ENCODE measurements at places on chromosomes 13 and 19.

- no peak for DNase-seq
Observed at GRCh38 chr19:47507924-47508553, 6.8 kb downstream of the NAPA start.

- no peak for DNase-seq
Observed at GRCh38 chr19:55283548-55284377, at the start of gene BRSK1. BRSK1 (plus strand) TSS chr19:55283997; CDS start chr19:55284443, 446 bp downstream.

DNA sequence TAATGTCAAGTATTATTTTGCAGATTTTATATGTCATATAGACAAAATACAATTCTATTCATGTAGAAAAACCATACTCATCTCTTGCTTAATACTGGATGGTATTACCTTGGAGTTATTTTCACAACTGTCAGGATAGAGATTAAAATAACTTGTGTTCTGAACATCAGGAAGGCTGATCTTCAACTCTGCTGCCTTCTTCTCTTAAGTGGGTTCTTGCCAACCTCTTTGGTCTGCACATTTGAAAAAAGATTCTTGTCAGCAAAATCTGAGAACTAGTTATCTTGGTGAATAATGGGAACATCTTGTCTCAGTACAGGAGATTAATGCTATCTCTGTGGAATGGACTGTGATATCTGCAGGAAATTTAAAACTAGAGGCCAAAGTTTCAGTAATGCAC lies 95.2 kb upstream of the FAM216B start:
- DNase-seq: no peak

- no peak for DNase-seq
Observed at GRCh38 chr19:12513531-12514061, 29.0 kb upstream of the ZNF709 start.

DNA sequence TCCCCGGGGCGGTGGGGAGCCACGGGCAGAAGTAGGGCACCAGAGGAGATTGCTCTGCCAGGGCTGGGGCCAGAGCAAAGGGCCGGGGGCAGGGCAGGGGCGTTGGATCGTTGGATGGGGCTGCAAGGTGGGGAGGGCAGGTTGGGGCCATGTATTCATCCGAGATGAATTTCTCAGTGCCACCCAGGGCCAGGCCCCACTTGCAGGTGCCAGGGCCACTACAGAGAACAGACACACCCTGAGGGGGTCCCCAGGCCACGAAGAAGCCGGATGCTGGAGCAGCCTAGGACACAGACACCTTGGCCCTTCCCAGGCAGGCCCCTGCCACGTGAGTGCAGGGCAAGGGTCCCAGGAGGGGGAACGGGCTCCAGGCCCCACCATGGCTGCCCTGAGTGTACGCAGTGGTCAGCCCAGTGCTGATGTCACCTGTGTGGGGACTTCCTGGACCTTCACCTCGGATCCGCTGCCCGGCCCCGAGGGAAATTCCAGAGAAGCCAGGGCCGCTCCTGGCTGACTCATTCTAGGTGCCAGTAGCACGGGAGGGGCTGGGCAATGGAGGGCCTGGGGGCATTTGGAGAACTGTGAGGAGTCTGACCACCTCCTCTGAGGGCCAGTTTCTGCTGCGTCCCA lies 9.6 kb upstream of the SBNO2 start:
- DNase-seq: no peak

GRCh38 chr19:1122972-1123363 lies 19.2 kb downstream of the GPX4 start:
- DNase-seq: peak; percentile 55

DNA sequence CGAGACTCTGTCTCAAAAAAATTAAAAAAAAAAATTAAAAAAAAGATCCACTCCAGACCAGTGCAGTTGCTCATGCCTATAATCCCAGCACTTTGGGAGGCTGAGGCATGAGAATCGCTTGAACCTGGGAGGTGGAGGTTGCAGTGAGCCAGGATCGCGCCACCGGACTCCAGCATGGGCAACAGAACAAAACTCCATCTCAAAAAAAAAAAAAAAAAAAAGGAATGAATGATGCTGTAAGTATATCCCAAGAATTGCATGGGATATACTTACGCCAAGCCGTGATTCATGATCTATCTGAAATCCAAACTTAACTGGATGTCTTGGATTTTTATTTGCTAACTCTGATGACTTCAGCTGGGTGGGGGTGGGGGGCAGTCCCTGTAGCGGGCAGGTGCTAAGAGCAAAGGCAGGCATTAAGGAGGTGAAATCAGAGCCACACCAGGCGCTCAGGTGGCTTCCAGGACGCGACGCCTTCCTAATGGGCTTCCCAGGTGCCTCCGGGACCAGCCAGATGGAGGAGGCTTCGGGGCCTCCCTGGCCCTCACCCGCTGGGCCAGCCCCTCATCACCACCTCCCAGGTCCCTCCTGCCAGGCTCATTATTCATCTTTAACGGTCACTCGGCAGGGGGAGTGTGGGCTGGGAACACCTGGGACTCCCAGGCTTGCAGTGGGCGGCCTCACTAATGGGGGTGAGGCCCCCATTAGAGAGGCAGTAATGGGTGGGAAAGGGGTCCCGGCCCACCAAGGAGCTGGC lies 11.4 kb upstream of the FUT5 start:
- no peak for DNase-seq

GRCh38 chr13:24323036-24323738 lies 13.8 kb downstream of the C1QTNF9 start:
- DNase-seq: no peak

GRCh38 chr19:35955881-35956634 lies 19.9 kb downstream of the LRFN3 start:
- peak; percentile 73 for DNase-seq

GRCh38 chr19:57841122-57841763 lies 8.4 kb upstream of the ZNF587 start:
- no peak for DNase-seq

DNA sequence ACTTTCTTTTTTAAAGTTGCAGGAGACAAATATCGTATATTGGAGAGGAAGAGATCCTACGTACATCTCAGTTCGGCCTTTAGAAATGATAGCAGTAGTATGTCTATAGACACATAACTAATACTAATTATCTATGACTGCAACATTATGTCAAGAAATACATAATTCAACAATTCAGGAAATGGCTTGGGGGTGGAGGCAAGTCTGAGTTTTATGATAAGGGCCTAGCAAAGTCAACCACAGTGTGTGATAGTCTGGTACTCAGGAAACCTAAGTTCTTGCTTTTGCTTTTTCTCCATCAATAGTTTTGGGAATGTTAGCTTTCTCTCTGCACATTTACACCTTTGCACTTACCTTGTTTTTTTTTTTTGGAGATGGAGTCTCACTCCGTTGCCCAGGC lies 27.5 kb upstream of the OBI1 start:
- DNase-seq: no peak

DNA sequence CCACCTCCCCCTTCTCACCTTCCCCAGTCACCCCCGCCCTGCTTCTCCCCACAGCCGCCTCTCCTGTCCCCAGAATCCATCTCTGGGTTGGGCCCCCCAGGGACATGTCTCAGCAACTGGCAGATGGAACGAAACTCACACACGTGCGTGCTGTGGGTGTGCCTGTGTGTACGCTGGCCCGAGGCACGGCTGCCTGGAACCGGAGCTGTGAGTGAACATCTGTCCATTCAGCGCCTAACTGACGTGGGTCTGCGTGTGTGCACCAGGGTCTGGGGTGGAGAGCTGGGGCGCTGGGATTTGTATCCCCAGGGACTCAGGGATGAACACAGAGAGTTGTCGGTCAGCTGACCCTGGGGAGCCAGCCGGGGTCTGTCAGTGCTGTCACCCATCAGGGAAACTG lies 752 bp upstream of the HAS1 start:
- DNase-seq: no peak

GRCh38 chr19:36915992-36916830 lies at the start of the genes ZNF568 and ZNF829:
ZNF568 (plus strand) TSS chr19:36916332; CDS start chr19:36922771, 6,439 bp downstream.
ZNF829 (minus strand) TSS chr19:36916291; CDS start chr19:36915167, 1,124 bp downstream.
- DNase-seq: no peak

- no peak for DNase-seq
Observed at GRCh38 chr13:99564386-99564785, 63.1 kb downstream of the TM9SF2 start.

- DNase-seq: no peak
Observed at GRCh38 chr19:10266706-10267105, 4.2 kb upstream of the ICAM1 start.

DNA sequence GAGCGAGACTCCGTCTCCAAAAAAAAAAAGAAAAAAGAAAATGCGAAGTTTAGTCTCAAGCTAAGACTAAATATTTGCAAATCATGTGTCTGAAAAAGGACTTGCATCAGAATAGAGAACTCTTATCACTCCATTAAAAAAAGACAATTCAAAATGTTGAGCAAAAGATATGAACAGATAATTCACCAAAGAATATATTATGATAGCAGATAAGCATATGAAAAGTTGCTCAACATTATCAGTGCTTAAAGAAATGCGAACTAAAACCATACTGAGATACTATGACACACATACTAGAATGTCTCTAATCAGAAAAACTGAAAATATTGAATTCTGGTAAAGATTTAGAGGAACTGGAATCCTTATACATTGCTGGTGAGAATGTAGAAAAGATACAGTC lies 38.7 kb upstream of the SACS start:
- no peak for DNase-seq

DNA sequence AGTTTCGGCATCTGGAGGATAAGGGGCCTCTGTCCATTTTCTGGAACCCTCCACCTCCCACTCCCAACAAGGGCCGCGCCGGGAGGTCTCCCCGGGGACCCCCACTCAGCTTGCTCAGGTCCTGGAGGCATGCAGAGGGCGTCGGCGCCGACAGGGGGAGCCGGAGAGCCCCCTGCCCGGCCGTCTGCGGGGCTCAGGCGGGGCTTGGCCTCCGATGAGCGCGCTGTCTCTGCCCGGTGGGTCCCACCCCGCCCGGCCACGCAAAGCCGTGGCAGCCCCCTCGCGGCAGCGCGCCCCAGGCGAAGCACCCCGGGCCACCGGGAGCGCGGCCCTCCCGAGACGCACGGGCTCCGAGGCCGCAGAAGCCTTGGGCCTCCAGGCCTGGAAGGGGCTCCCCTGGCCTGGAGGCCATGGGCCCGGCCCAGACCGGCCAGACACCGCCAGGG lies 149.7 kb upstream of the ZNF536 start:
- no peak for DNase-seq

DNA sequence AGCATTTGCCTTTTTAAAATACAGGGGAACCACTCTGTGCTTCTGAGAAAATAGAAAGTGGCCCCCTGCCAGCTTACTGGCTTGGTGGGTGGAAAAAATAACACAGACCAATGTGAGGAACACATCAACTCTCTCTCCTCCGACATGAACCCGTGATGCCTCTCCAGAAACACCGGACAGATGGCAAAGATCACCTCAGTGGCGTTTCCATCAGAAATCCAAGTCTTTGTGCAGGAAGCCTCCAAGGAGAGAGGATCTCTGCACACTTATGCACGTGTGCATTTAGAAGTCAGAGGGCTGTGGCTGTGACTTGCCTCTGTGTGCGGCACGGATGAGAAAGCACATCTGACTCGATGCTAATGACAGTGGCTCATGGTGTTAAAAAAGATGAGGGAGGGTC lies 112.3 kb upstream of the KLF12 start:
- DNase-seq: no peak

- DNase-seq: no peak
Observed at GRCh38 chr13:33649212-33649878, 168.6 kb upstream of the RFC3 start.

DNA sequence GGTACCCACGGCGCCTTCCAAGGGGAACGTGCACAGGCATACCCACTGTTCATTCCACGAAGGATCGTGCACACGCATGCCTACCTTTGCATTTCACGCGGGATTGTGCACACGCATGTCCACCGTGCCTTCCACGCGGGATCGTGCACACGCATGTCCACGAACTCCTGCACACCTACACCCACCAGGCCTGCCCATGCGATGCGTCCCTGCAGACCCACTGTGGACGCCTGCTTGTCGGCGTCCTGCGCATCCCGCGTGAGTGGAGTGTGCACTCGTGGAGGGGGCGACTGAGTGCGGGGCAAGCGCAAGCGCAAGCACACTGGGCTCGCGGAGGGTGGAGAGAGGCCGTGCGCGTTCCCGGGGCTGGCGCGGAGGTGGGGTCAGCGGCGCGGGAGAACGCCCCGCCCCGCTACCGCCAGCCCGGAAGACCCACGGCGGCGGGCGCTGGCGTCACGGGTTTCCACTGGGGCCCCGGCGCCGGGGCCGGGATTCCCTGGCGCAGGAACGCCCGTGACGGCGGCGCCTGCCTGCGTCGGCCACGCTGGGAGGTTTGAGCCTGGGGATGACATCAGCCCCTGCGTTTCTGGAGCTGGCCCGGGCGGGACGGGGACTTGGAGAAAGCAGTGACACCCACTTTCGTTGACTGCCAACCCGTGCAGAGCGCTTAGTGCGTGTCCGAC lies 18.7 kb downstream of the GADD45B start:
- DNase-seq: peak; percentile 32

DNA sequence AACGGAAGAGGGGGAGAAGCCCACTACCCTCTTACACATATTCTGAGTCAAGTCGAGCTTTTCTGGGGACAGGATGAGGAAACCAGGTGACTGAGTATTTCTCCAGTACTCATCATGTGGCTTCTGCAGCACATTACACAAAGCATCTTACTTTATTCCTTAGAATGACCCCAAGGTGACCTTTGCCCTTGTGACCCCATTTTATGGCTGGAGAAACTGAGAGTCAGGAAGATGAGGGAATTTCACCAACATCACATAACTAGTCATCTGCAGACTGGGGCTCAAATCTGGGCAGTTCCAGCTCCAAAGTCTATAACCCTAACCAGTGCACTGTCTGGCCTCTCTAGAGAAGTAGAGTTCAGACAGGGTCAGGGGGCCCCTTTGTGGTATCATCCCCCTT lies 707.0 kb downstream of the UQCRFS1 start:
- no peak for DNase-seq

DNA sequence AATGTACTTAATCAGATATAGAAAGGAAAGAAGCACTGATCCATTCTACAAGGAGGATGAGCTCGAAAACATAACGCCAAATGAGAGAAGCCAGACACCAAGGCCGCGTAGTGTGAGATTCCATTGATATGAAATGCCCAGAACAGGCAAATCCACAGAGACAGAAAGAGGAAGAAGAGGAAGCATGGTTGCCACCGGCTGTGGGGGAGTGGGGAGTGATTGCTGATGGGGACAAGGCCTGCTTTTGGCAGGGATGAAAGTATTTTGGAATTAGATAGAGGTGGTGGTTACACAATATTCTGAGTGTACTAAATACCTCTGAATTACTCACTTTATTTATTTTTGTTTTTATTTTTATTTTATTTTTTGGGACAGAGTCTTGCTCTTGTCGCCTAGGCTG lies 50.2 kb upstream of the KLF2 start:
- peak; percentile 87 for DNase-seq

GRCh38 chr19:327291-328024 lies 17.1 kb downstream of the MIER2 start:
- DNase-seq: no peak

DNA sequence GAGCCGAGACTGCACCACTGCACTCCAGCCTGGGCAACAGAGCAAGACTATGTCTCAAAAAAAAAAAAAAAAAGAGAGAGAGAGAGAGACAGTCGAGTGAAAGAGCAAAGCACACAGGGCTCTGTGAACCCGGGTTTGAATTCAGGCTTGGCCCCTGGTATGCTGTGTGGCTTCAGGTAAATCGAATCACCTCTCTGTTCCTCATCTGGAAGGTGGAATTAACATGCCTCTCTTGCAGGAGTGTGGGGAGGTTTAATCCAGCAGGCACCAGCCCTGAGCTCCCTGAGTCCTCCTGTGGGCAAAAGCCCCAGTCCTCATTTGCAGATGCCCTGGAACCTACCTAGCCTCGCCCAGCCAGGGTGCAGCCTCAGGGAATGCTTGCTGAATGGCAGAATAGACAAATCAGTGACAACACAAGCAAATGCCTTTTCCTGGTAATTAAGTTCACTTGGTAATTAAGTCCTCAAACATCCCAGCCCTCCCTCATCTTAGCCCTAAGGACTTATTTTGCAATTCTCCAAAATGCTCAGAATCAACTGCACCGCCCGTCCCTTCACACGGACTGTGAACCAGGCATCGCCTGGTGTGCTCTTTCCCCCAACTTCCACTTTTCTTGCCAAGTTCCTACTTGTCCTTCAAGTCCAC lies 4.6 kb upstream of the ZNRF4 start:
- DNase-seq: no peak
